ENCODE measurements at places on chromosomes 1 and 21.

GRCh38 chr21:40633048-40633447 is 213.9 kb downstream of the DSCAM start:
- DNase-seq: no peak

DNA sequence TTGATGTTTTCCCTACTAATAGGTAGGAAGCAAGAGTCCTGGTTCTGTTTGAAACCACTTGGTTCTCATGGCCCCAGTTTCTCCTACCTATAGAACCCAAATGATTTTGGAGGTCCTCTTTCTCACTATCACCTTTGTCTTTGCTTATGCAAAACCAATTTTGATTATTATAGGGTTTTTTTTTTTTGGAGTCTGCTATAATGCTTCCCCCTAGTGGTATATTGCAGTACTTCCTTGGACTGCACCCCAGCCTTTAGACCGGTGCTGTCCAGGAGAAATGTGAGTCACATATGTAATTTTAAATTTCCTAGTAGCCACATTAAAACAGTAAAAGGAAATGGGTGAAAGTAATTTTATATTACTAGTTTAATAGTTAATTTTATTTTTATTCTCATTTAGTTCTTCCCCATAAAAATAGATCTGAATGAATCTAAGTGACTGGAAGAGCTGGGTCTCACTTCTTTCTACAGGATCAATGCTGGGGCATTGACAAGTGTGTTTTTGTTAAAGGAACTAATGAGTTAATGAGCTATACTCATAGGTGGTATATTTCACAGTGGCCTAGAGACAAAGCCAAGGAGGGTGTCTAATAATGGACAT is 10.6 kb downstream of the FCMR start:
- peak; percentile 43 for DNase-seq

- DNase-seq: no peak
These were observed 162.3 kb upstream of the ADAMTS5 start for GRCh38 chr21:27129215-27129614.

DNA sequence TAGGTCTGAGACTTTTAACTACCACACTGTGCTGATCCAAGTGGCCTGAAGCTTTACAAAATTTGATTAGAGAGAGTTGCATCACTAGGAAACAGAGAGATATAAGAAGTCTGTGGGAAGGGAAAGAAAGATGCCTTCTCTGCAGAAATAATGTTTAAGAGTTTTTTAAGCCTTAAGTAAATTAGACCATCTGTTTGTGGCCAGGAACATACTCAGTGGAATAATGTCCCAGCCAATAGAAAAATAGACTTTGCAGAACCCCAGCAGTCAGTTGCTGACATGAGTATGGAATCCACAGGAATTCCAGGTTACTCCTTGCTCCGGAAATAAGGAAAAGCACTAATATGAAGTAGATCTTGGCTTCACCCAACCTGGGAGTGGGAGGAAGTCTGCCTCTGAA is 144.8 kb downstream of the ST6GALNAC5 start:
- no peak for DNase-seq

DNA sequence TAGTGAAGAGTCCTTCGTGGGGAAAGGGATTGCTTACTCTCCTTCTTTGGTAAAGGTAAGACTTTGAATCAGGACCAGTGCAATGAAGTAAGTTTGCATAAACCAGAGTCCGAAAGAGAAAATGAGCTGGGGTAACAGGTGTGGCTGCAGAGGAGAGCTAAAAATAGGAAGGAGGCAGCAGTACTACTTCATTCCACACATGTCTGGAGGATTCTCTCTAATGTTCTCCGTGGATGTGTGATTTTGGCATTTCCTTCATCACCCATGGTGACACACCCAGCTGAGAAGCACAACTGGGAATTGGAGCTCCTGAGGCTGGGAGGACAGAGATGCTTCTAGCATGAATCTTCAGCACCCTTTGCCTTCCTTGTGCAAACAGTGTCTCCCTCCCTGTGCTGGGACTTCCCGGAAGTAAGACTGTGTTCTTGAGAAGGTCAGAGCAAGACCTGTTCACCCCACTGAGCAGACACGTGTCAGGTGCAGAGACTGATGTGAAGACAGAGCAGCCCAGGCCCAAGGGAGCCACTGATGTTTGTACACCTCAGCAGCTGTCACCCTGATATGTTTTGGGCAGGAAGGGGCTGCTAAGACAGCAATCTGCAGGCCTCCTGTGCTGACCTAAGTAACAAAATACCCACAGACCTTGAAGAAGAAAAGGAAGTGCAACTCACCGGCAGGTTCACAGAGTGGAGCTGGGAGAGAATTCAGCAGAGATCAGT is 13.3 kb downstream of the FCRL1 start:
- no peak for DNase-seq

DNA sequence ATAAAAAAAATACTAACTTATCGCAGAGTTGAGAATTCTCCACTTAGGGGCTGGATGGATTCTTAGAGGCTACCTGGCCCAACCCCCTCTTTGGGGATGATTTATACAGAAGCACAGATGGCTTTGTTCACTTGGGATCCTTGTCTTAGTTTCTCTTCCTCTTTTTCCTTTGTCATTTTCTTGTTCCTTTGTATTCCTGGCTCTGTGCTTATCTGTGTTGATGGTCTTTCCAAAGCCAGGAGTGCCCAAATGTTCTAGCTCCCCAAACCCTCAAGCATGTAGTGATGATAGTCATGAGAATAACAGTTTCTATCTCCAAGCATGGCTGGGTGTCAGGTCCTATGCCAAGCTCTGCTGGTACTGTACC is 27.4 kb downstream of the EPHB2 start:
- DNase-seq: no peak

DNA sequence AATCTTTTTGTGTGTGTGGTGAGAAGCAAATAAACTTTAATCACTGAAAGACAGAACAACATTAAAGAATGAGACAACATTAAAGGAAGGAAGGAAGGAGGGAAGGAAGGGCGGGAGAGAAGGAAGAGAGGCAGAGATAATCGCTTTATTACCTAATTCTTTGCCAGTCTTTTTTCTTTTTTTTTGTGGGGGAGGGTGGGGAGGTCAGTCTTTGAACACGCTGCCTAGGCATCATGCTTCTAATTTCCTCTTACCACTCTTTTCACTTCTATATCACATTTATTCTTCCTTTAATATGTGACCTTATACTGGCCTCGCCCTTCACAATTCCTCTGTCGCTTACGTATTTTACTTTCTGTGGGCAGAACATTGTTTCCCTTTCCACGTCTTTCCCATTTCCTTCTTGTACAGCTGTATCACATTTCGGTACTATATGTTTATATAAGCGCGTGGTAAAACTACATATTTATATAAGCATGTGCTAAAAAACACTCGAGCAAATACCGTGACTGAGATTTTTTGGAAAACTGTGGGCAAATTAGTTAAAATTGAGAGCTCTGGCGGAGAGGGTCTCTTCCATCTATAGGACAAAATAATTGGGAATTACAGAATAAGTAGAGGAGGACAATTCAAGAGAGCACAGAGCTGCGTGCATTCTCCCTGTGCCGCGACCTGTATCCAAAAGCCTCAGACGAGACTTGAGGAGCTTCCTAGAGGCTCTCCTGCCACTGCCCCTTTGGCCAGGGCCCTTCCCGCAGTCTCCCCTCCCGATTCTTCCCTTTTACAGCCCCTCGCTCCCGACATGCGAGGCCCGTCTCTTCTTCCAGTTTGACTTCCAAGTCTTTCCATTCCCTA is 823 bp upstream of the PRKAA2 start:
- DNase-seq: no peak

DNA sequence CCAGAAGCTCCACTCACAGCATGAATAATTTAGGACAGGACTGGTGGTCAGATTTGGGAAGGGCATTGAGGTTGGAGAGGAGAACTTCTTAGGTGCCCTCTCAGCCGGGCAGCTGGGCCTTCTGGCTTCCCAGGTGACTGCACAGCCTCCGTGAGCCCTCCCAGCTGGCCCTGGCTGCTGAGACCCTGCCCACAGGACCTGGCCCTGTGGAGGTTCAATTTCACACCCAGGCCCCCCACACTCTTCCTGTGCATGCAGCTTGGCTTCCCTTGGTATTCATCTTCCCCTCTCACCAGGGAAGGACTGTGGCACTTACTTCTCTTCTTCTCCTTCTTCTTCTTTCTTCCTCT is 50.6 kb downstream of the NDUFS5 start:
- DNase-seq: no peak

- DNase-seq: no peak
These were observed 4.8 kb downstream of the KCNA2 start for GRCh38 chr1:110601332-110601731.

GRCh38 chr1:189269011-189269410 is 1208.7 kb downstream of the BRINP3 start:
- DNase-seq: peak; percentile 6

- DNase-seq: peak; percentile 45
These were observed 207.1 kb downstream of the SLC35F3 start for GRCh38 chr1:234111458-234112142.

DNA sequence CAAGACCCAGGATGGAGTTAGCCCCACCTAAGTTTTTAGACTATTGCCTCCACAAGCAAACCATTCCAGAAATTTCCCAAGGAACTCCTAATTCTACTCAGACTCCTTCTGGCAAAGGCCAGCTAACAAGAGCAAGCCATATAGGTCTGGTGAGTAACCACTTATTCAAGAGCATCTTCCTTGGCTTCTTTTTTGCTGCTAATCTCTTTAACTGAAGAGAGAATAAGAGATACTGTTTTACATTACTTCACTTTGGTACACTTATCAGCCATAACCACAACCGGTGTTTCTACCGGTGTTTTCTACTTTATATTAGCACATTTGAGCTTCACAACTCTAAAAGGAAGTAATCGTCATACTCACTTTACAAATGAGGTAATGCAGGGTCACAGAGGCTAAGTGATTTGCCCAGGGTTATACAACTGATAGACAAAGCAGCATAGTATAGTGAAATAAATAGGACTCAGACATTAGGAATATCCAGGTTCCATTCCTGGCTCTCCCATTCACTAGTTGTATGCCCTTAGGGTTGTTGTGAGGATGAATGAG is 1.7 kb upstream of the EPS15 start:
- no peak for DNase-seq

DNA sequence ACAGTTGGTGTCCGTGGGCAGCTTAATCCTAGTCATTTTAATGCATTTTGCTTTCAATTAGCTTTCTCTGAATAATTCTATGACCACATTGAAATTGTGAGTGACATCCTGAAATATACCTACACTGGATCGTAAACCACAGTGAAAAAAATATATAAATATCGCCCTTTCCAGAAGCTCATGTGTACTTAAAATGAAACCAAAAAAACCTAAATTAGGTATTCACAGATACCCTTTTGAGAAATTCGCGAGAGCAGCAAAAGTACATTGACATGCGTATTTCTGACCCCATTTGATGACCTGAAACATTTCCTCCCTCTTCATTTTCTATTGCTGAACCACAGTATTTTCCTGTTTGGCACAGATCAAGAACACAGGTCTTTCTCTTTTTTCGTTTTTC is 253.8 kb downstream of the LTN1 start:
- DNase-seq: no peak

DNA sequence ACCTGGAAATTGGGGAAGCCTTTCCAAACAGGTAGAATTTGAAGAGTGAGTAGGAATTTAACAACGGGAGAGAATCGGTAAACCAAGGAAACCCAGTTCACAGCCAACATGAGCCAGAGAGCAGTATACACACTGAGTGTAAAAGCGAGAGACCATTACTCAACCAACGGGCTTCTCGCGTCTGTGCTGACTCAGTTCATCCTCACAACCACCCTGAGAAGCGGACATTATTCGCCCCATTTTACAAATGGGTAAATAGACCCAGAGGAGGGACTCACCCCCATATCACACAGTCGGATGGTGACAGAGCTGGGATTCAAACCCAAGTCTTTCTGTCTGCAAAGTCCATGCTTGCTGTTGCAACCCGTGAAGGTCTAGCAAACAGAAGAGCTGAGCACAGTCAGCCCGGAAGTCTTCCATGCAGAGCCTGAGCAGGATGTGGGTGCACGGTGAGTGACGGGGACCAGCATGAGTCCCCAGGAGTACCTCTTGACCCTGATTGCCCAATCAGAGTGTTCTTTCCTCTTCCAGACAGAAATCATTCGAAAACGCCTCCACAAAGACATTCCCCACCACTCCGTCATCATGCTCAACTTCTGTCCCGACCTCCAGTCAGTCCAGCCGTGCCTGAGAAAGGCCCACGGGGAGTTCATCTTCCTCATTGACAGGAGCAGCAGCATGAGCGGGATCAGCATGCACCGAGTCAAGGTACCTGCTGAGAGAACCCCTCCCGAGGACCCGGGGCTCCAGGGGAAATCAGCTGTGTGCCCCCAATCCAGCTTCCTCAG is 32.3 kb downstream of the VWA5B1 start:
- no peak for DNase-seq

GRCh38 chr1:64476251-64476952 is 6.5 kb downstream of the CACHD1 start:
- DNase-seq: no peak

DNA sequence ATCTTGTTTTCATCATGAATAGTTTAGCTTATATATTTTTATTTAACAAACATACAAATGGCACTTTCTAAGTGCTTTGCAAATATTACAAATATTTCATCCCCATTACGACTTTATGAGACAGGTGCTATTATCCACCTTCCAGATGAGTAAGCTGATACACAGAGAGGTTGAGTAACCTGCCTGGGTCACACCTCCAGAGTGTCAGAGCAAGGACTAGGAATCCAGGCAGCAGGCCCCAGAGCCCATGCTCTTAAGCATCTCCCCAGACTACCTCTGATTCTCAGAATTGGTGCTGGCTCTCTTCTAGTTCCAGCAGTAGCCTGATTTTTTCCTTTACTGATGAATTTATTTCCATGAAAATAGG is 40.0 kb downstream of the EPHB2 start:
- peak; percentile 9 for DNase-seq

DNA sequence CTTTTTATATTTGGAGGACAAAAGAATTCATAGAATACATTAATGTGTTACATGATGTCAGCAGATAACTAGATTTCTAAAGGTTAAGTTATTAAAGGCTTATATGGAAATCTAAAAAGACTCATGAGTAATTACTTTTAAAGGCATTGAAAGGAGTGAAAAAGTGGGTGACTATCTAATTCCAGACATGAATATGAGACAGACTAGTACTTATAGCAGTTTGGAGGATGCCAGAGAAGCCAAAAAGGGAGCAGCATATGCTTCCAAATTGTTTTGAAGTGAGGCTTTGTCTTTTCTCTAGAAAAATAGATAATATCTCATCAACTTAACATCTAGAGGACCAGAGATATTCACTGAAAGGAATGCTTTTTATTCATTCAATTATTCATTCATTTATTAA is 275.5 kb upstream of the CACYBP start:
- no peak for DNase-seq

Measured in NCI-H2081 (cell line).